ENCODE measurements at places on chromosomes 7 and 10.

DNA sequence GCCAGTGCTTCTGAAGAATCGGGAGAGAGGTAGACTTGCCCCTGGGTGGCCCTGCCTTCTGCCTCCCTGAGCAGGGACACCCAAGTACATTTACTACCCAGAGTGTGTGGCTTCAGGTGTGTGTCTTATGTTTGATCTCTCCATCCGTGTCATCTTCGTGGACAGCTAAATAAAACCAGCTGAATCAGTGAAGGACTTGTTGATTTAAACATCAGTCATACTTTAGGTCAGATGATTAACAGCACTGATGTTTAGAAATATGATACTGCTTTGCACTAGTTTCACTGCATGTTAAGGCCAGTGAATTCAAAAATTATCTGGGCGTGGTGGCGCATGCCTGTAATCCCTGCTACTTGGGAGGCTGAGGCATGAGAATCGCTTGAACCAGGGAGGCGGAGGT lies 4.0 kb downstream of the MTG1 start:
- no peak for DNase-seq

- no peak for DNase-seq
These were observed 245.1 kb downstream of the TWIST1 start for GRCh38 chr7:18872344-18872743.

DNA sequence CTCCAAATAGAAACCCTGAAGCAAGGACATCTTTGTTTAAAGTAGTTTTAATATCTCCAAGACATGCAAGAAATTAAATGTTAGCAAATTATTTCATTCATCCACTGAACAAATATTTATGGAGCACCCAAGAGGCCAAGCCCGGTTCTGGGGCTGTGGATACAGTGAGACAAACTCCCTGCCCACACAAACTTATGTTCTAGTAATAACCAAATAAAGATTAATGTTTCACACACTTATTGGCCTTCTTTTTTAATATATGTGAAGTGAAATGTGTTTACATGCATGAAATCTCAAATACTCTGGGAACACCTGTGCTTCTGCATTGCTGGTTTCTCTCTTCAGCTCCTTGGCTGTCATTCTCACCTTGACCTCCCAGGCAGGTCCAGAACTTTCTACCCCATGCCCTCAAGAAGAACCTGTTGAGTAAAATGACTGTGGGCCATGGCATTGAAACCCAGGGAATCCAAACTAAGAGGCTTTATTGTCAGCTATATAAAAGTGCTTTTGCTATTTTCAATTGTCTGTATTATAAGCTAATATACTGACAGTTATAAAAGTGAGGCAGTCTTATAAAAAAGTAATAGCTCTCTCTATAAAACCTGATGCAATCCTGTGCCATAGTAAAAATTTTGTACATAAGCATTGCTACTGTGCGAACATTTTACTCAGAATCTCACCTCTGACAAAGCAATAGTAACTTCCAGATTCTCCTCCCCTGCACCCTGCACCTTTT lies 43.7 kb downstream of the SVIL start:
- DNase-seq: no peak

- DNase-seq: no peak
These were observed 52.7 kb downstream of the HIPK2 start for GRCh38 chr7:139725077-139725476.

- no peak for DNase-seq
These were observed 157.3 kb downstream of the CTTNBP2 start for GRCh38 chr7:117715784-117716445.

- DNase-seq: no peak
These were observed 13.5 kb upstream of the GPR85 start for GRCh38 chr7:113100121-113100603.

DNA sequence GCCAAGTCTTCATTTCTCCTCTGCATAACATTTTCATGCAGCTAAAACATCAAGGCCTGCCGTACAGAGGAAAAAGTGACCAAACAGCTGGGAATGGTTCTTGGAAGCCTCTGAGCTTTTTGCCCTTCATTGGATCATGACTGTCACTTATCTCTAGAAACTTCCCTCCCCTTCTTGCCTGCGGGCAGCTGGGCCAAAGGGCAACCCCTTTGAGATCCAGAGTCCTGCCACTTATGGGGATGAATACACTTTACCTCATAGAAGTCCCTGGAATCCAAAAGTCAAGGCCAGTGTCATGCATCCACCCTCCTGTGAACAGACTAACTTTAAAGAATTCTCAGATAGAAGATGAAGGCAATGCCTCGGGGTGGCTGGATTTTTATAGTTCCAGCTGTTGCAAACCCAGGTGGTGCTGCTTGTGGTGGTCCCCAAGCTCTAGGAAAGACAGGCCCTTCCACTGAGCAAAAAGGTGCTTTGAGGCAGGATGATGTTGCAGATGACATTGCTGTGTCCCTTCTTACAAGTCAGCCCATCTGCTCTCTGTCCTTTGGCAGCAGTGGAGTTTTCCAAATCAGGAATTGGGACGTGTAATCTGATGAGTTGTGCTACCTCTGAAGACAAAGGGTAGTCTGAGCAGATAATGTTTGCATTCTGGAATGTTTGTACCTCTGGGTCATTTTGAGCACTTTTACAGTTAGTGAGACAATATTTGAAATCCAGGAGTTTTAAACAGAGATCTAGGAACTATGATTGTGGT lies 64.2 kb downstream of the LRMDA start:
- DNase-seq: no peak

- no peak for DNase-seq
These were observed 62.8 kb upstream of the MYL10 start for GRCh38 chr7:101691822-101692384.

- DNase-seq: no peak
These were observed 435.2 kb upstream of the MGMT start for GRCh38 chr10:129031844-129032150.

DNA sequence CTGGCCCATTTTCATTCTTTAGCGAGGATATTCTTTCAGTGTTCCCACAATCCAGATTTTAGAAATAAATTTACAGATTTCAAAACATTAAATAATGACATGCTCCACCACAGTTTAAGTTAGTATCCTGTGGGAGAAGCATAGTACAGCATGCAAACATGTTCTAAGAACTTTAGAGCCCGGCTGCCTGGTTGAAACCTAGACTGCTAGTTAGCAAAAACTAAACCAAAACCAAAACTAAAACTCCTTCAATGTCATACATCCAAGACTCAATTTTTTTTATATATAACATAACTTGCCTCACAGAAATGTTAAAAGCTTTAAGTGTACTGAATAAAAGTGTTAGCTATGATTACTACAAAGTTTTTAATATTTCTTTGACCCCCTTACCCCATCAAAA lies 17.0 kb downstream of the TRA2A start:
- DNase-seq: no peak

- no peak for DNase-seq
These were observed 228.1 kb upstream of the FERD3L start for GRCh38 chr7:19373334-19373733.

DNA sequence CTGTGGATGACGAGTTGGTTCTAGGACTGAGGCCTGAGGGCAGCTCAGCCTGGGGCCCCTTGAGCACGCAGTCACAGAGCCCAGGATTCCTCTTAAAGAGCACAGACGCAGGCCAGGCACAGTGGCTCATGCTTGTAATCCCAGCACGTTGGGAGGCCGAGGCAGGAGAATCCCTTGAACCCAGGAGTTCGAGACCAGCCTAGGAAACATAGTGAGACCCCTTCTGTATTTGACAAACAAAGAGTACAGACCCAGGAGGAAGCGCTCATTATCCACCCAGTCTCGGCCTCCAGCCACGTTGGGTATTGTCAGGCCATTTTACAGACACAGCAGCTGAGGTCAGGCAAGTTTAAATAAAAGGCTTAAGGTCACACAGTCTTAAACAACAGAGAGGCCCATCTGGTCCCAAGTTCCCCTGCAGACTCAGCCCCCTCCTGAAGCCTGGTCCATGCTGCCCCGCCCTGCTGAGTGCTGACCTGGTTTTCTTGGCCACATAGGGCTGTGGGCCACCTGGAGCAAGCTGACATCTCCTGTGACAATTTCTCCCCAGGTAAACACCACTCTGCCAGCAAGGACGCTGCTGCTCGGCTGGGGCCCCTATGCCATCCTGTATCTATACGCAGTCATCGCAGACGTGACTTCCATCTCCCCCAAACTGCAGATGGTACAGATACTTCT lies 12.6 kb downstream of the RGR start:
- DNase-seq: no peak

DNA sequence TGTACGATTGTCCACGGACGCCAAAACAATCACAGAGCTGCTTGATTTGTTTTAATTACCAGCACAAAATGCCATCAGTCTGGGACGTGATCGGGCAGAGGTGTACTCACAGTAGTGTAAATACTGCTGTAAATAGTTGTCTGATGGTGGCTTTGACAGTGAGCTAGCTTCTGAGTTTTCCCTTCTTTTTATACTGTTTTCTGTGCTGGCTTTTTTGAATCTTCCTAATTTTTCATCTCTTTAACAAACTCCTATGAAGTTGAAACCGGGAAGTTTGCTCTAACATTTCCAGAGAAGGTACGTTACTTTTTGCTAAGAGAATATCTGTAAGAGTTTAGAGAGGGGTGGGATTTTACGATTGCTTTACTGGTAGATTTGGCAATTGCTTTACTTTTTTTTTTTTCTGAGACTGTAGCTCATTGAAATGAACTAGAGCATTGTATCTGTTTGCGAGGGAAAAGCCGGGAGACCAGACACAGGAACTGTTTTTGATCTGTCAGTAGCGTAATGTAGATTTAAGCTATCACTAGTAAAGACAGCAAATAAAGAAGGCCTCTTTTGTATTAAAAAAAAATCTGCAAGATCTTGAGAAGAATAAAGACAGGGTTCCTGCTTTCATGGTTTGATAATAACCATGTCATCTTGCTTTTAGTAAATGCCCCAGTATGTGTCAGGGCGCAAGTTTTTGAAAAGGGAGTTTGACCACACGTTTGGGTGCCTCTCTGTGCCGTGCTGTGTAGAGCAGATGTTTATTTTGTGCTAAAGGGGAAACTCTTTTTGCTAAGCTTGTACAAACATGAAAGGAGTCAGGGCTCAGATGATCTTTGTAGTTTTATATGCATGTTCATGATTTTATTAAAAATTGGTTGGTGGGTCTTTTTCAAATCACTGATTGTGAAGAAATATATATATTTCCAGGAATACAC lies 712 bp downstream of the FOXP2 start:
- no peak for DNase-seq

GRCh38 chr10:77162697-77163096 lies 474.9 kb downstream of the KCNMA1 start:
- DNase-seq: no peak

- no peak for DNase-seq
These were observed 147.9 kb upstream of the MYO3A start for GRCh38 chr10:25786161-25786560.

DNA sequence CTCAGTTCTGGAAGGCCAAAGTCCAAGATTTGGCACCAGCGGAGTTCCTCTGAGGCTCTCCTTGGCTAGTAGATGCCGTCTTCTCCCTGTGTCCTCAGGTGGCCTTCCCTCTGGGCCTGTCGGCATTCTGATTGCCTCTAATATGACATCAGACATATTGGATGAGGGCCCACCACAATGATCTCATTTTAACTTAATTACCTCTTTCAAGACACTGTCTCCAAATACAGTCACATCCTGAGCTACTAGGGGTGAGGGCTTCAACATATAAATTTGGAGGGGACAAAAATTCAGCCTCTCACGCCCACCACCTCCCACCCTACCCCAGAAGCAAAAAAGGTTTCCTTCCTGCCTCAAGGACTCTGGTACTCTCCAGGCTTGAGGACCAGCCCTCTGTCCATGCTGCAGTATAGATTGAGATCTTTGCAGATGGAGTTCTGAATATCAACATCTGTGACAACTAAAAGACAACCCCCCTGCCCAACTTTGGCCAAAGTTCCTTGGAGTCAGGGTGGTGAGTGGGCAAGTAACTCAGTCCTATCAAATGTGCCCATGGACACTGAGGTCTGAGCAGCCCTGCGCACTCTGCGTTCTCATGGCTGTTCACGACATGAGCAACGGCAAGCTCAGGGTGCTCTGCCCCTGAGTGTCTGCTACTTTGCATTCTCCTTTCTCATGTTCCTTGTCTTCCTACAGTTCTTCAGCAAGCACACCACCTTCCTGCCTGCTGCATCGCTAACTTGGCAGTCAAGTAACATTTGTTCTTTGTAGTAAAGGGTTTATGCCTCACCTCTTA lies 11.5 kb downstream of the TMEM176B start:
- DNase-seq: no peak

Data from activated T-helper 1 cell treated with anti-CD3 and anti-CD28 coated beads, Interleukin-2, amount 50 U/mL, for 16 hours (primary cell).